ENCODE measurements at places on chromosomes 1 and 21.

- DNase-seq: no peak
These were observed 78.3 kb downstream of the NUF2 start for GRCh38 chr1:163399976-163400601.

GRCh38 chr1:54995835-54996234, 2.9 kb upstream of the BSND start:
- DNase-seq: no peak

GRCh38 chr1:4736254-4736653, 81.8 kb downstream of the AJAP1 start:
- DNase-seq: no peak

- DNase-seq: no peak
These were observed 80.7 kb downstream of the EIF4G3 start for GRCh38 chr1:21095976-21096375.

DNA sequence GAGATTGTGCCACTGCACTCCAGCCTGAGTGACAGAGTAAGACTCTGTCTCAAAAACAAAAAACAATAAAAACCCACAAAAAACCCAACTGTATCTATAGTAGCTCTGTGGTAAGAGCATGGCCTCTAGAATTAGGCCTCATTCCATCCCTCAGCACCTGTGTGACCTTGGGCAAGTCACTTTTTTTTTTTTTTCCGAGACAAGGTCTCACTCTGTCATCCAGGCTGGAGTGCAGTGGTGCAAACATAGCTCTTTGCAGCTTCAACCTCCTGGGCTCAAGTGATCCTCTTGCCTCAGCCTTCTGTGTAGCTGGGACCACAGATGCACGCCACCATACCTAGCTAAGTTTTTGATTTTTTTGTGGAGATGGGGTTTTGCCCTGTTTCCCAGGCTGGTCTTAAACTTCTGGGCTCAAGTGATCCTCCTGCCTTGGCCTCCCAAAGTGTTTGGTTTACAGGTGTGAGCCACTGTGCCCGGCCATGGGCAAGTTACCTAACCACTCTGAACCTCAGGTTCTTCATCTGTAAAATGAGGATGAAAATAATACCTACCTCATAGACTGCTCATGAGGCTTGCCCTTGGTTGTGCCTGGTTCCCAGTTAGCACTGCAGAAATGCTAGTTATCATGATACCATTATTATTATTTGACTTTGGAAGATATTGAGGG, 15.3 kb upstream of the MYOM3 start:
- no peak for DNase-seq
